ENCODE measurements at places on chromosomes 7 and 10. TPM values are rescaled to one million over a fixed set of nuclear protein-coding genes. Genes with fewer than 3 reads are reported as not detected.

Gene PALD1
- total RNA-seq = 0.33 TPM

Gene HIPK2
- 9.2 TPM for total RNA-seq

Gene EMX2
- not detected for total RNA-seq

Gene CRHR2
- not detected for total RNA-seq
